ENCODE measurements at places on chromosomes 2 and 18.
A peak's percentile ranks its signal among the peaks of the same experiment; 100 is the strongest.

GRCh38 chr2:172865422-172865821 is 129.8 kb downstream of the RAPGEF4 start:
- H3K4me1 ChIP-seq: peaks cover 25% of the 10 kb centered on the region
- H3K4me3 ChIP-seq: no peak overlapping the region
- H3K36me3 ChIP-seq: no peaks in the 10 kb centered on the region
- H3K27ac ChIP-seq: no peak overlapping the region

GRCh38 chr18:10131460-10132395 is 217.9 kb downstream of the VAPA start:
- H3K4me1 ChIP-seq: peaks cover 14% of the 10 kb centered on the region
- peak; percentile 23 for DNase-seq
- no peaks in the 10 kb centered on the region for H3K27me3 ChIP-seq
- peak overlapping the region; percentile 46 for H3K4me3 ChIP-seq
- H3K36me3 ChIP-seq: no peaks in the 10 kb centered on the region

- no peaks in the 10 kb centered on the region for H3K36me3 ChIP-seq
- no peak for DNase-seq
- no peaks in the 10 kb centered on the region for H3K27me3 ChIP-seq
- H3K4me1 ChIP-seq: peaks cover 42% of the 10 kb centered on the region
- H3K4me3 ChIP-seq: no peak overlapping the region
- peak overlapping the region; percentile 60 for H3K27ac ChIP-seq
These were observed 65.2 kb downstream of the RNF144A start for GRCh38 chr2:6982449-6982848.

- peaks cover 4% of the 10 kb centered on the region for H3K27me3 ChIP-seq
- DNase-seq: no peak
- no peak overlapping the region for H3K27ac ChIP-seq
- peaks cover 11% of the 10 kb centered on the region for H3K4me1 ChIP-seq
- H3K4me3 ChIP-seq: peak overlapping the region; percentile 98
- H3K36me3 ChIP-seq: no peaks in the 10 kb centered on the region
These were observed 887 bp upstream of the ZNF396 start for GRCh38 chr18:35377875-35378573.

GRCh38 chr2:195009202-195009601 is 647.8 kb upstream of the SLC39A10 start:
- H3K27ac ChIP-seq: no peak overlapping the region
- no peaks in the 10 kb centered on the region for H3K4me1 ChIP-seq
- DNase-seq: no peak
- H3K36me3 ChIP-seq: no peaks in the 10 kb centered on the region
- H3K4me3 ChIP-seq: no peak overlapping the region

- no peak overlapping the region for H3K4me3 ChIP-seq
- DNase-seq: no peak
- peaks cover 20% of the 10 kb centered on the region for H3K36me3 ChIP-seq
- H3K27me3 ChIP-seq: no peaks in the 10 kb centered on the region
- H3K4me1 ChIP-seq: no peaks in the 10 kb centered on the region
These were observed 63.0 kb downstream of the DYSF start for GRCh38 chr2:71516253-71516888.

DNA sequence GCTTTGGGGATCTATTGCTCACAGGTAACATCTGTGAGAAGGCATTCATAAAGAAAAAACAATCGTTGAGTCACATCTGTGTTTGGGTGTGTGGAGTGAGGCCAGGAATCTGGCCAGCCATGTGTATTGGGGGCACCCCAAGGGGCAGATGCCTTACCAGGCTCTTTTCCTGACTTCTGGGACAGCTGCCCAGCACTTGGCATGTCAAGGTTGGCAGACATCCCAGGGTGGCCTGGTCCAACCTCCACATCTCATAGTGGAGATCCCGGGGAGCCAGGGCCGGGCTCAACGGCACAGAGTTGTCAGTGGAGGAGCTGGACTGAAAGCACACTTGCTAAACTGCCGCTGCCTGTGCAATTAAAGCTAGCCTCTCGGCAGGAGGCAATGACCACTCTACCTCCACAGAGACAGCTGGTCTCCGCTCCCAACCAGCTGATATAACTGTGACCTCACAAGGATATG is 75.3 kb upstream of the MGAT4A start:
- H3K36me3 ChIP-seq: no peaks in the 10 kb centered on the region
- H3K4me3 ChIP-seq: no peak overlapping the region
- H3K27ac ChIP-seq: no peak overlapping the region
- no peaks in the 10 kb centered on the region for H3K27me3 ChIP-seq

DNA sequence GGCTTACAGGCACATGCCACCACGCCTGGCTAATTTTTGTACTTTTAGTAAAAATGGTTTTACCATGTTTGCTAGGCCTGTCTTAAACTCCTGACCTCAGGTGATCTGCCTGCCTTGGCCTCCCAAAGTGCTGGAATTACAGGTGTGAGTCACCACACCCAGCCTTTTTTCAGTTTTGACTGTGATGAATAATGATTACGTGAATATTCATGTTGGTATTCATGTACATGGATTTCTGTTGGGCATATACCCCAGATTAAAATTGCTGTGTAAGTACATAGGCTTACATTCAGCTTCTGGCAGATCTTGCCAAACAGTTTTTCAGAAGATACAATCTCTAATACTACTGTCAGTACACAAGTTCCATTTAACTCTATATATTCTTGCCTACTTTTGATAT is 20.9 kb downstream of the SLC39A10 start:
- no peaks in the 10 kb centered on the region for H3K27me3 ChIP-seq
- no peak overlapping the region for H3K27ac ChIP-seq
- H3K4me1 ChIP-seq: no peaks in the 10 kb centered on the region
- H3K4me3 ChIP-seq: no peak overlapping the region

GRCh38 chr2:37742286-37742685 is 70.8 kb upstream of the CDC42EP3 start:
- no peaks in the 10 kb centered on the region for H3K4me1 ChIP-seq
- no peak for DNase-seq
- no peak overlapping the region for H3K4me3 ChIP-seq
- no peak overlapping the region for H3K27ac ChIP-seq
- no peaks in the 10 kb centered on the region for H3K36me3 ChIP-seq

DNA sequence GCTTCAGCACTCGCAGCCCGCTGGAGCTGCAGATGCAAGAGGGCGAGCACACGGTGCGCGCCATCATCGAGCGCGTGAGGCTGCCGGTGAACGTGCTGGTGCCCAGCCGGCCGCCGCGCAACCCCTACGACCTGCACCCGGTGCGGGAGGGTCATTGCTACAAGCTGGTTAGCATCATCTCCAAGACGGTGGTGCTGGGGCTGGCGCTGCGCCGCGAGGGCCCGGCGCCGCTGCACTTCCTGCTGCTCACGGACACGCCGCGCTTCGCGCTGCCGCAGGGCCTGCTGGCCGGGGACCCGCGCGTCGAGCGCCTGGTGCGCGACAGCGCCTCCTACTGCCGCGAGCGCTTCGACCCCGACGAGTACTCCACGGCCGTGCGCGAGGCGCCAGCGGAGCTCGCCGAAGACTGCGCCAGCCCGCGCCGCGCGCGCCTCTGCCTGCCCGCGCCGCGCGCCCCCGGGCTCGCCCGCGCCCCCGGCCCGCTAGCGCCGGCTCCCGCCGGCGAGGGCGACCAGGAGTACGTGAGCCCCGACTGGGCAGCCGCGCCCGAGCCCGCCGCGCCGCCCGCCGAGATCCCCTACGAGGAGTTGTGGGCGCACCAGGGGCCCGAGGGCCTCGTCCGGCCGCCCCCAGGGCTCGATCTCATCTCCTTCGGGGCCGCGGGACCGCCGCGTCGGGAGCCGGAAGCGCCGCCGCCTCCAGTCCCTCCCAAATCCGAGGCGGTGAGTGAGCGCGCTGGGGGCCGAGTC is 11.8 kb downstream of the GAREM2 start:
- H3K4me1 ChIP-seq: no peaks in the 10 kb centered on the region
- peaks cover 16% of the 10 kb centered on the region for H3K27me3 ChIP-seq
- no peak overlapping the region for H3K27ac ChIP-seq
- DNase-seq: peak; percentile 81

GRCh38 chr2:166805753-166806152 is 82.5 kb upstream of the XIRP2 start:
- H3K27me3 ChIP-seq: no peaks in the 10 kb centered on the region
- H3K4me3 ChIP-seq: no peak overlapping the region
- no peaks in the 10 kb centered on the region for H3K36me3 ChIP-seq
- no peak overlapping the region for H3K27ac ChIP-seq

DNA sequence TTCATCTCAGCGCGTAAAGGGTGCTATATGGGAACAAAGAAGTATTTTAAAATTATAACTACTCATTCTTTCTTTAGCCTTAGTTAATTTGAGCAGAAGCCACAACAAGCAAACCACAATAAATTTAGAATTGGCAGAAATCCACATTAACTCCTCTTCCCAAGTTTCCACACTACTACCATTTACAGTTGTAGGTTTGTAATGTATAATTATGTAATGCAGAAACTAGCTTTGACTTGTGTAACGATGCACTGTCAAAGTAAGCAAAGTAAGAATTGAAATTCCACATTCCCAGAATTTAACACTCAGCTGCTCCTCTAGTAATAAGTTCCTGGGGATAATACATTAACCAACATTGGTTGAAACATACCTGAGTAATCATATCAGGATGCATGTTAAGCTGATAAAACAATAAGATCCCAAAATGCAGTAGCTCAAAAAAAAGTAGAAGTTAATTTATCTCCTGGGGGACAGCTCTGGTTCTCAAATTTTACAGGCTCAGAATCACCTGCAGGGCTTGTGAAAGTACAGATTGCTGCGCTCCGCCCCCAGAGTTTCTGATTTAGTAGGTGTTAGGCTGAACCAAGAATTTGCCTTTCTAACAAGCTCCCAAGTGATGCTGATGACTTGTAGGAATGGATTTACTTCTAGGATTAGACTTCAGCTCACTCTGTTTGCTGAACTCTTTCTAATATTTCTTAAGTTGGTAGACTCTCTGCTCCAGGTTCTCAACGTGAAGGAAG is 9.9 kb downstream of the GRP start:
- DNase-seq: no peak
- H3K27me3 ChIP-seq: peaks cover 10% of the 10 kb centered on the region
- no peak overlapping the region for H3K27ac ChIP-seq
- H3K4me1 ChIP-seq: no peaks in the 10 kb centered on the region
- H3K36me3 ChIP-seq: no peaks in the 10 kb centered on the region
- H3K4me3 ChIP-seq: no peak overlapping the region

- no peaks in the 10 kb centered on the region for H3K27me3 ChIP-seq
- no peak overlapping the region for H3K4me3 ChIP-seq
- no peak for DNase-seq
These were observed 310.2 kb upstream of the LRATD1 start for GRCh38 chr2:14322306-14322705.

- H3K4me1 ChIP-seq: no peaks in the 10 kb centered on the region
- no peaks in the 10 kb centered on the region for H3K27me3 ChIP-seq
- no peak for DNase-seq
- no peaks in the 10 kb centered on the region for H3K36me3 ChIP-seq
These were observed 1368.4 kb upstream of the CELF4 start for GRCh38 chr18:38933910-38934510.

GRCh38 chr2:241071677-241072111 is 30.4 kb downstream of the MTERF4 start:
- no peak overlapping the region for H3K27ac ChIP-seq
- no peak overlapping the region for H3K4me3 ChIP-seq
- peaks cover 89% of the 10 kb centered on the region for H3K36me3 ChIP-seq
- H3K27me3 ChIP-seq: no peaks in the 10 kb centered on the region
- DNase-seq: no peak

GRCh38 chr2:132923787-132924186 is 253.8 kb upstream of the LYPD1 start:
- no peak for DNase-seq
- H3K4me1 ChIP-seq: peaks cover 7% of the 10 kb centered on the region
- H3K27me3 ChIP-seq: no peaks in the 10 kb centered on the region
- no peak overlapping the region for H3K27ac ChIP-seq
- no peak overlapping the region for H3K4me3 ChIP-seq

- H3K36me3 ChIP-seq: no peaks in the 10 kb centered on the region
- no peak overlapping the region for H3K27ac ChIP-seq
- no peaks in the 10 kb centered on the region for H3K27me3 ChIP-seq
These were observed 123.7 kb downstream of the QPCT start for GRCh38 chr2:37468170-37468569.

DNA sequence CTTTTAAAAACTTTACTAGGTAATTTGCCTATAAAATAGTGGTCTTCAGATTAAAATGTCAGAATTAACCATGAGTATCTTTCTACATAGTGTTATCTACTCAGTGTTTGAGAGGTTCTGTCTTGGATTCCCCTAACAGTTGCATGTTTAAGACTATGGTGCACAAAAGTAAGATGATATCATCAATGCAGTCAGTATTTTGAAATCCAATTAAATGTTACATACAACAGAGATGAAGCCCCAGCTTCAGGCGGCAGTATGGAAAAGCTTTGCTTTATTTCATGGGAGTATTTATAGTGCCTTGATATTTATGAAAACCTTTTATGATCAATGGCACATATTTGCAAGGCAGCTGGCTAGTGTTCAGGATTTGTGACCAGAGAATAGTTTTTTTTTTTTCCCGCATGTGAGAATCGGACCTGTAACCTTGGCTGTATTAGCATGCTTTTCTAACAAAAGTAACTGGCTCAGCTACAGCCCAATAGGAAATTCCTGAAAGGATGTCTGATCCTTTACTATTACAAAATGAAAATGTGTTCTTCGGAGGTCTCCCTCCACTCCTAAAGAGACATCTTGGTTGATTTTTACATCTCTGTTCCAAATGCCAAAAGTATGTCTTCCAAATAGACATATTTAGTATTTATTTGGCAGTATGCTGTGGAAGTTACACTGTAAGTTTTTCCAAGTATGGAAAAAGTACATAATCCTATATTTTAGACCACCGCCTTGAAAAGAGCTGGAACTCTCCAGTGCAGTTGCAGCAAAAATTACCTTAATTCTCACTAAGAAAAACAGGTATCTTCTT is 319.3 kb upstream of the UBE2E3 start:
- no peaks in the 10 kb centered on the region for H3K4me1 ChIP-seq
- DNase-seq: no peak
- H3K27ac ChIP-seq: no peak overlapping the region
- H3K27me3 ChIP-seq: no peaks in the 10 kb centered on the region
- H3K4me3 ChIP-seq: no peak overlapping the region

- no peaks in the 10 kb centered on the region for H3K27me3 ChIP-seq
- no peak overlapping the region for H3K27ac ChIP-seq
- DNase-seq: no peak
- no peaks in the 10 kb centered on the region for H3K4me1 ChIP-seq
These were observed 105.0 kb downstream of the NEDD4L start for GRCh38 chr18:58148954-58149471.

- no peaks in the 10 kb centered on the region for H3K27me3 ChIP-seq
- no peaks in the 10 kb centered on the region for H3K36me3 ChIP-seq
- peaks cover 19% of the 10 kb centered on the region for H3K4me1 ChIP-seq
- H3K27ac ChIP-seq: peak within 1 kb of the TSS; percentile 76
These were observed at the start of gene TNS1 for GRCh38 chr2:218002845-218003180. Gene TNS1, minus strand, starts transcription at chr2:218002995. Its CDS starts 123 bp downstream, at chr2:218002872.

- no peak overlapping the region for H3K27ac ChIP-seq
- peaks cover 26% of the 10 kb centered on the region for H3K4me1 ChIP-seq
- H3K36me3 ChIP-seq: no peaks in the 10 kb centered on the region
- peaks cover 4% of the 10 kb centered on the region for H3K27me3 ChIP-seq
- no peak overlapping the region for H3K4me3 ChIP-seq
These were observed 3.7 kb downstream of the STEAP3 start for GRCh38 chr2:119227346-119227745.

All from heart right ventricle (tissue), 16 donors.